ENCODE measurements at places on chromosomes 12 and 14. TPM values are rescaled to one million over a fixed set of nuclear protein-coding genes. Genes with fewer than 3 reads are reported as not detected.

DNA sequence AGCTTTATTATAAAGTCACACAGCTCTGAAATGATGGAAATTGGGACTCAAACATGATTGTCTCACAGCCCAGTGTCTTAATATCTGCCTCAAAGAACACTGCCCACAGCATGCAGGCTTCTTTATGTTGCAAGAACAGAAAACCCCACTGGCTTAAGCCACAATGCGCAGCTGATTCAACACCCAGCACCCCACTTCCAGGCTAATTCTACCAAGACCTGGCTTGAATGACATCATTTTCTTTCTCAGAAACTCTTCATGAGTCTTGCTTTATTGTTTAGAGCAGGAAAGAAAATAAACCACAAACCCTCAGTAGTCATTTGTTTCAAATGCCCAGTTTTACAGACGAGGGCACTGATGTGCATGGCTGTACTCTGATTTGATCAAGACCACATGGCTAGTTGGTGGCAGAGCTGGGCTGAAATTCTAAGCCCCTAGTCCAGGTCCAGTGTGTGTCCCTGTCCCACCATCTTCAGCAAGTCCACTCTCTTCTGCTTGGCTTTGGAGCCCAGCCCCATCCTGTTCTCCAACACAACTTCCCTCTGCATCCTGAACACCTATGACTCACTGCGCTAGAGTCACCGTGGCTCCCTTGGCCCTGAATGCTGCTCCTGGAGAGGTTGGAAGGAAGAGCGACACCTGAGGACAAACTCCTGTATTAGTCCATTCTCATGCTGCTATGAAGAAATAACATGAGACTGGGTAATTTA, 50.3 kb upstream of the SRSF5 start:
- H3K4me3 ChIP-seq = no peak overlapping the region
- H3K27ac ChIP-seq = peak overlapping the region; percentile 28
- peaks cover 21% of the 10 kb centered on the region for H3K4me1 ChIP-seq
- H3K36me3 ChIP-seq = no peaks in the 10 kb centered on the region

GRCh38 chr12:80838708-80839107, 99.0 kb downstream of the LIN7A start:
- H3K36me3 ChIP-seq = no peaks in the 10 kb centered on the region
- no peaks in the 10 kb centered on the region for H3K4me1 ChIP-seq
- H3K27ac ChIP-seq = no peak overlapping the region

GRCh38 chr12:84507956-84508850, 404.4 kb downstream of the SLC6A15 start:
- no peaks in the 10 kb centered on the region for H3K27me3 ChIP-seq
- no peak overlapping the region for H3K4me3 ChIP-seq
- no peaks in the 10 kb centered on the region for H3K4me1 ChIP-seq
- H3K36me3 ChIP-seq = no peaks in the 10 kb centered on the region
- DNase-seq = peak; percentile 21
- no peak overlapping the region for H3K27ac ChIP-seq

- no peak overlapping the region for H3K27ac ChIP-seq
- H3K4me1 ChIP-seq = no peaks in the 10 kb centered on the region
- no peaks in the 10 kb centered on the region for H3K27me3 ChIP-seq
- peak; percentile 34 for DNase-seq
- no peaks in the 10 kb centered on the region for H3K36me3 ChIP-seq
Observed at GRCh38 chr12:55499810-55500252, 7.7 kb downstream of the OR6C68 start.

GRCh38 chr14:96072076-96072475, 32.9 kb downstream of the C14orf132 start:
- DNase-seq = no peak
- H3K4me3 ChIP-seq = no peak overlapping the region
- no peaks in the 10 kb centered on the region for H3K4me1 ChIP-seq
- H3K36me3 ChIP-seq = no peaks in the 10 kb centered on the region

DNA sequence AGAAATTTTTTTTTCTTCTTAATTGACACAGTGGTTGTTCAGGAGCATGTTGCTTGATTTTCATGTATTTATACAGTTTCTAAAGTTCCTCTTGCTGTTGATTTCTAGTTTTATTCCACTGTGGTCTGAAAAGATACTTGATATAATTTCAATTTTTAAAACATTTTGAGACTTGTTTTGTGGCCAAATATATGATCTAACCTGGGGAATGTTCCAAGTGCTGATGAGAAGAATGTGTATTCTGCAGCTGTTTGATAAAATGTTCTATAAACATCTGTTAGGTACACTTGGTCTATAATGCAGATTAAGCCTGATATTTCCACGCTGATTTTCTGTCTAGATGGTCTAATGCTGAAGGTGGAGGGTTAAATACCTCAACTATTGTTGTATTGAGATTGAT, 151.4 kb upstream of the IFNG-AS1 start:
- H3K27ac ChIP-seq = no peak overlapping the region
- H3K36me3 ChIP-seq = no peaks in the 10 kb centered on the region
- no peak for DNase-seq
- no peak overlapping the region for H3K4me3 ChIP-seq

- H3K4me3 ChIP-seq = no peak overlapping the region
- no peaks in the 10 kb centered on the region for H3K36me3 ChIP-seq
- DNase-seq = no peak
- no peaks in the 10 kb centered on the region for H3K27me3 ChIP-seq
Observed at GRCh38 chr14:55607386-55607785, 27.4 kb downstream of the KTN1 start.

DNA sequence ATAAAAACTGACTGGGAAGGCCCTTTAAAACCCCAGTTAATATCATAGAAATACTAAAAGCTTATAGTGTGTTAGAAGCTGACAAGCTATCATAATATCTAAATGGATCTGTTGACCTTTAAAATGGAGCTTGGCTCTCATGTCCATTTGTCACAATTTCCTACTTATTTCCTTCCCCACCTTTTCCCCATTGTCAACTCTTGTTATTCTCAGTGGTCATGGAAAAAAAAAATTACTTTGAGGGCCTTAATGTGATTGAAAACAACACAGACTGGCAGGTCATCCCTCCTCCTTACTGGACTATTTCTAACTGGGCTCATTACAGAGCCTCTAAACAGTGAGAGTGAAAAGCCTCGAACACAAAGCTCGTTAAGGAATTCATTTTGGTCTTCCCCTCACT, 13.7 kb upstream of the WNK1 start:
- no peak overlapping the region for H3K4me3 ChIP-seq
- H3K27ac ChIP-seq = no peak overlapping the region
- H3K36me3 ChIP-seq = no peaks in the 10 kb centered on the region
- H3K4me1 ChIP-seq = no peaks in the 10 kb centered on the region

DNA sequence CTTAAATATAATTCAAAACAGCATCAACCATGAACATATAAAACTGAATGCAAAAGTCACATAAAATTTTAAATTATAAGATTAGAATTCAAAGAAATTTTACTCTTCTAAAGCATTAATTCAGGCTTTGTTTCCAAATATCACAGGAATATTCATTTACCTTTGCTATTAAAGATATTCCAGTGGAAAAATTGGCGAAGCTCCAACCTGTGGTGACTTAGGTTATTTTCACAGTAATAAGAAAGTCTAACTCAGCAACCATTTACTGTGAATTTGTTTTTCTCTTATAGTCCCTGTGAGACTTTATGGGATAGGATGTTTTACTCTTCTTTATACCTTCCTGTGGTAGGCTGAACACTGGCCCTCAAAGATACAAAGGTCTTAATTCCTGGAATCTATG, 3.2 kb downstream of the WDR89 start:
- H3K4me1 ChIP-seq = no peaks in the 10 kb centered on the region
- no peak for DNase-seq
- H3K27me3 ChIP-seq = no peaks in the 10 kb centered on the region
- H3K27ac ChIP-seq = no peak overlapping the region

The PLCZ1 gene
- total RNA-seq = not detected

The SLC35E3 gene
- total RNA-seq = 6.8 TPM

The RAB2B gene
- 12.9 TPM for total RNA-seq

The EPYC gene
- total RNA-seq = not detected

The SETD1B gene
- 20.4 TPM for total RNA-seq

All from colonic mucosa (tissue), 4 donors.